ENCODE measurements at places on chromosomes 3 and 15.

DNA sequence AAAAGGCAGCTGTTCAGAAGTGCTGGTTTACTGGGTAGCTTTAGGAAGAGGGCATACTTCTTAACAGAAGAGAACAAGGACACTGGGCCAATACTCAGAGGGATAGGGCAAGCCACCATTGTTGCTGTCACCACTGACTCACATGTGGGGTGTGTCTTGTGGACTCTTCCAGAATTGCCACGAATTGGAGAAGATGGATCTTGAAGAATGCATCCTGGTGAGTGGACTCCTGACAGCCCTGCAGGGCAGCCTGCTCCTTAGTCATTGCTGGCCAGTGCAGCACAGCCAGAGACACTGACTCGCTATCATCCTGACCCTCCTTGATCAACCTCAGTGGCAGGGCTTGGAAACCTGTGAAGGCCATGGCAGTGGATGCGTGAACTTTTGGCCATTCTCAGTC lies 62.3 kb downstream of the UBP1 start:
- no peak for DNase-seq

DNA sequence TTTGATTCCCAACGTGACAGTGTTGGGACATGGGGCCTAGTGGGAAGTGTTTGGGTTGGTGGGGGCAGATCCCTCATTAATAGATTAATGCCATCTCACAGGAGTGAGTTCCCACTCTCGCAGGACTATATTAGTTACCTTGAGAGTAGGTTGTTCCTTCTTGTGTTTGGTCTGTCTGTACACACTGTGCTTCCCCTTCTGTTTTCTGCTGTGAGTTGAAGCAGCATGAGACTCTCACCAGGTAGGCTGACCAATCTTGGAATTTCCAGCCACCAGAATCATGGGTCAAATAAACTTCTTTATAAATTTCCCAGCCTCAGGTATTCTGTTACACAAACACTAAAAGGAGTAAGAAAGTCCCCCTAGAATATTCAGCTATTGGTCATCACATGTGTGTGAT lies 145.4 kb downstream of the ERC2 start:
- no peak for DNase-seq

DNA sequence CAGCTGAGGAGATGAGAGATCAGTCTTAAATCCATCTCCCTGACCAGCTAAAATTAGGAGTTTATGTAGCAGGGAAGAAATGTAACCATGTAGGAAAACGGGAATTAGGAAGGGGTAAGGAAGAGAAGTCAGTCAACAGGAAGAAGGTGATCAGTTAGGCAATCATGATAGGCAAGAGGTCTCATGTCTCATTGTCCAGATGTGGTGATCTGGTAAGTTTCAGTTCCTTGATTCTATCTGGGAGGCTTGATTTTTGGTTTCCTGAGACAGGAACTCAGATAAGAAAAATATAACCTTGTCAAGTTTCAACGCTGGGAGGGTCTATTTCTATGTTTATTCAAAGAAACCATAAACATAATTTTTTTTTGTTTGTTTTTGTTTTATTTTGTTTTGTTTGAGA lies 40.3 kb upstream of the TBC1D5 start:
- no peak for DNase-seq

DNA sequence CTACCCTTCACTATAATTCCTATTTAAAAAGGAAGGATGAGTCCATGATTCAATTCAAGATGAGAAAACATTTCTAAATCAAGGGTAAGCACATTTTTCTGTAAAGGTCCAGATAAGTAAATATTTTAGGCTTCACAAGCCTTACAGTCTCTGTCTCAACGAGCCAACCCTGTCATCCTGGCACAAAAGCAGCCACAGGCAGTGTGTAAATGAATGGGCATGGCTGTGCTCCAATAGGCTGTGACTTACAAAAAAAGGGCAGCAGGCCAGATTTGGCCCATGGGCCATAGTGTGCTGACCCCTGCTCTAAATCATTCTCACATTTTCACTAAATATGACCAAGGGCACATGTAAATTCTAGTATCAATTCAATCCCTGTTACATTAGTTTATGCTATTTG lies 200.4 kb downstream of the WNT5A start:
- no peak for DNase-seq

DNA sequence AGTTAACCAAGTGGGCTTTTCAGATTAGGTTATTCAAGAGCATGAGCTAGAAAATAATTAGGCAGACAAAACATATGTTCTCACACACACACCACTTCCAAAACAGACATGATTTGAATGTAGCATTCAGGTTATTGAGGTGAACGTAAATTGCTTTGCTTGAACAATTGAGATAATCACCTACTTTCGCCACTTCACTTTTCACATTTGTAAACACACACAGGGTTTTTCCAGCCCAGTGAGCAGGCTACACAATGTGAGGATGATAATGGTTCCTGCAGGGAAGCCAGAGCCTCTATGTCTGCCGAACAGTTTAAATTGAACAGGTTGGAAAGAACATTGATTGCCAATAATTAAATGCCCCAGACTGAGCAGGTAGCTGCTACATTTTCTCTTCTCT lies 560.8 kb downstream of the OCA2 start:
- no peak for DNase-seq

DNA sequence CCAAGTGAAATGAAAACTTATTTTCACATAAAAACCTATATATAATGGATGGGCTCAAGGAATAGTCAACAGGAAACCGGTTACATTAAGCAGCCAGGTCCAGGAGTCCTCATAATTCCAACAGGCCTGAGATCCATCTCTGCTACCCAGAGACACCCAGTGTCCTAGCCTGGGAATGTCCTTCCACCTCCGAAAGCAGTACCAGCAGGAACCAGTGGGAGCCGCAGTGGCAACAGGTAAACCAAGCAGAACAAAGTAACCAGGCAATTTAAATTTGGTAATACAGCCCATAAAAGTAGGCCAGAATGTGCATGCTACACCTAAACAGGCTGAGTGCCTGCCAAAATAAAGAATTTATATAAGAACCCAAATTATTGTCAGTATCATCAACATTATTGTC lies 195.6 kb downstream of the ZBBX start:
- no peak for DNase-seq

- no peak for DNase-seq
Measured at GRCh38 chr15:60865507-60865906, 363.6 kb downstream of the RORA start.

DNA sequence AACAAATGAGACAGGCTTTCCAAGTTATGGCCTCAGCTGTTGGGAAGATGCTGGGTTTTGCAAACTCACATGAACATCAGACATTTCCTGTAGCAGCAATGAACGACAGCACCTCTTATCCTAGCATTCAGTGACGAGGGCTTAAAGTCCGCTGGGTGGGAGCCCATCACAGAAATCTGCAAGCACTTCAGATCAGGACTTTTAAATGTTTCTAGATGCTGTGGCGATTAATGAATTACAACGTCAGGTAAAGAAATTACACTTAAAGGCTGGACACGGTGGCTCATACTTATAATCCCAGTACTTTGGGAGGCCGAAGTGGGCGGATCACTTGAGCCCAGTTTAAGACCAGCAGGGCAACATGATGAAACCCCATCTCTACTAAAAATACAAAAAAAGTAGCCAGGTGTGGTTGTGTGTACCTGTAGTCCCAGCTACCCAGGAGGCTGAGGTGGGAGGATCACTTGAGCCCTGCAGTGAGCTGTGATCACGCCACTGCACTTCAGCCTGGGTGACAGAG lies 3.9 kb downstream of the AEN start:
- DNase-seq: no peak

DNA sequence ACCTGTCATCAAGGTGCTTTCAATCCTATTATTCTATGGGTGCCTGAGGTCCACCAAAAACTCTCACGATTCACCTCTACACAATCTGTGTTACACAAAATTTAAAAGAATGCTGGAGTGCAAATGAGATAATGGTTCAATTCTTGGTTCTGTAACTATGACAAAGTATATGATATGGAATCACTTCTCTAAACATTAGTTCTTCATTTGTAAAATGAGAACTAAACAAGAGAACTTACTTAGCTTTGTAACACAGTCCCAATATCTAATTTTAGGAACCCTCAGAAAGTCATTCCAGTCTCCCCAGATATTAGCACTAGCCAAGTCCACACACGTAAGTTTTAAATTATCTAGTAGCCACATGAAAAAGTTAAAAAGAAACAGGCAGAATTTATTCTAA lies 111.5 kb downstream of the TBL1XR1 start:
- DNase-seq: no peak

- DNase-seq: no peak
Measured at GRCh38 chr3:169623971-169624370, 39.5 kb downstream of the MECOM start.

DNA sequence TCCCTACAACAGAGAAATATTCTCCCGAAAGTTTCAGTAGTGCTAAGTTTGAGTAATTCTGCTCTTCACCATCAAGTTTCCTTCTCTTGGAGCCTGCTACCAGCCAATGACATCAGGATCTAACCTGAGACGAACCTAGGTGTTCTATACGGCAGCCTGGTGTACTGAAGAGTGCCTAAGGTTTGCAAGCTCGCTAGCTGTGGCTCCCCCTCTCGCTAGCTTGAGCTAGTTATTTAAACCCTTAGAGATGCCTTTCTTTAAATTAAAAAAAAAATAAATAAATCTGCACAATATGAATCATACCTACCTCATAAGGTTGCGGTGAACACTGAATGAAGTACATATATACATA lies 1.4 kb upstream of the COL8A1 start:
- no peak for DNase-seq

GRCh38 chr3:71080517-71081083 lies 502.9 kb downstream of the FOXP1 start:
- DNase-seq: no peak

DNA sequence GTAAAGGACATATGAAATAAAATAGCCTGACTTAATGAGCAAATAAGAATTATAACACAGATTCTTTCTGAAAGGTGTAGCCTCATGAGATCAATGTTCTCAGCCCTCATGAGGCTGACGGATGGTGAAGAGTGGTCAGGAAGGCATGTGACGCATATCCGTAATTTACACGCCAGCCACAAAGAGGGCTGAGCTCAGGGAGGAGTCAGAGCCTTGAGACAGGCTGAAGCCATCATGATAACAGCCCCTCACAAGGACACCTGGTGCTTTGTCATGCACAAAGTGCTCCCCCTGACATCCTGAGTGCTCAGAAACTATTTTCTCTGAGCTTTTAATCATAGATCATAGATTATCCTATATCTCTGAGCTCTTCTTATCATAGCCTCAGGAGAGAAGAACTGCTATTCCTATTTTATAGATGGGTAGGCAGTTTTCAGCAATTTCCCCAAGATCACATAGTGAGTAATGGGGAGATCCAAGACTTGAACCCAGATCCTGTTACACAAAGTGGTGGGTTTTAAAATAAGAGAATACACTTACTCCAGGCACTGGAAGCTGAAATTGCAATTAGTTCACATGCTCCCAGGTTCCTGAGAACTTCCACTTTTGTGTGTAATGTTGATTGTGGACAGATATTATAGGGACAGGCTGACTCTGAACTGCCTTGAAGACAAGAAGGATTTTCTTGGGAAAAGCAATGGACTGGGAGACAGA lies 267.1 kb downstream of the RPLP1 start:
- no peak for DNase-seq

DNA sequence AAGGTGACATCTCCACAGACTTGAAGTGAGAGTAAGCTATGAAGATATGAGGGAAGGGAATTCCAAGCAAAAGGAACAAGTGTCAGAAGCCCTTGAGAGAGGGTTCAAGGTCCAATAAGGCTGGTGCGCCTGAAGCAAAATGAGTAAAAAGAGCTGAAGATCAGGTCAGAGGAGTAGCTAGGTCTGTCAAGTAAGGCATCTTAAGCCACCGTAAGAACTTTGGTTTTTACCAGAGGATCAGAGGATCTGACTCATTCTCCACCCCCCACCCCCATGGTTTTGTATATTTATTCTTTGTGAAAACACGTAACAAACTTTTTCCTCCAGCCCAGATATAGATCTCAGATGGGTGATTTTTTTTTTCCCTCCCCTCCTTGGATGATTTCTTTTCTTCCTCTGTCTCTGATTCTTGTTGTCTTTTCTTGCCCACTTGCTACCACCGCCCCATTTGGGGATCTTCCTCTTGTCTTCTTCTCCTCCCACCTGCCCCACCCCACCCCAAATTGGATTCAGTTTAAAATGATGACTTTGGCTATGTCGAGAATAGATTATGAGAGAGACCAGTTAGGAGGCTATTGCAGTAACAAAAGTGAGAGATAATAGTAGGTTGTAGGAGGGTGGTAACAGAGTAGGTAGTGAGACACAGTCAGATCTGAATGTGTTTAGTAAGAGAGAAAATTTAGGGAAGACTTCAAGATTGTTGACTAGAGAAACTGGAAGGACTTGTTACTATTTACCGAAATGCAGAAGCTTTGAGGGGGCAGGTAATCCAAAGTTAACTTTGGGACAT lies 6.1 kb downstream of the TRMT10C start:
- no peak for DNase-seq

GRCh38 chr3:124986192-124987143 lies 51.9 kb upstream of the MUC13 start:
- no peak for DNase-seq

DNA sequence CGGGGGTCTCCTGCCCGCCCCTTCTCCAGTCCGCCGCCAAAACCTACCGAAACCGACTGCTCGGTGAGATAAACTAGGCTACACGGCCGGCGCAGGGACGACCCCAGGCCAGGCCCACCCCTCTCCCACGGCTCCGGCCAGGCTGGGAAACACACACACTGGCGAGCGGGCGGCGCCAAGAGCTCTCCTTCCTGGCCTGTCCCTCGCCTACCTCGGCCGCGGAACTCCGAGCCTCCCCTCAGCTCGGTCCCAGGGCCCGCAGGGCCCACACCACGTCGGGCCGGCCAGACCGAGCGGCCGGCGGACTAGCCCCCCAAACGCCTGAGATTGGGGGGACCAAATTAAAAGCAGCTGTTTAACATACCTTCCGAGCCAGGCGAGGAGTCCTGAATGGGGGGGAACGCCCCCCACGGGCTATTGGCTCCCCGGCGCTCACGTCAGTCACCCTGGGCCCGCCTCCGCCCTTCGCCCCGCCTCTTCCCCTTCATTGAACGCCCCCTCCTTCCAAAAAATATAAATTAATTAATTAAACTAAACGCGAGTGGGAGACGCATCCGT lies 4.0 kb upstream of the SIN3A start:
- DNase-seq: peak; percentile 65

All from hypothalamus (tissue), 51 donors.